Hepatic stellate cell (primary cell): ENCODE measurements at places on chromosomes 3 and 15.

DNA sequence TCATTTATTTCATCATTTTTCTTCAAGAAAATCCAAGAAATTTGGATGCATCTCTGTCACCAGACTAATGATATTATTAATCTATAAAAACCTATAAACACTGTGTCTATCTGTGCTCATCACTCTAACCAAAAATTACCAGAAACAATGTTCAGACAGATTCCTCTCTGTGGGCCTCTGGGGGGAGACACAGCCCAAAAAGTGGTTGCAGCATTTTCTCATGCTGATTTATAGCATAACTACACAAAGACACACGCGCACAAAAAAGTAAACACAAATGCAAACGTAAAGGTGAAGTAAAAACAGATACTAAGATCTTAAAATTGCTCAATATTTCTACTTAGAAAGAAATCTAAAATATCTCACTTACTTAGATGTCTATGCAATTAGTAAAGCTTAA lies 976.0 kb downstream of the GBE1 start:
- DNase-seq: no peak

DNA sequence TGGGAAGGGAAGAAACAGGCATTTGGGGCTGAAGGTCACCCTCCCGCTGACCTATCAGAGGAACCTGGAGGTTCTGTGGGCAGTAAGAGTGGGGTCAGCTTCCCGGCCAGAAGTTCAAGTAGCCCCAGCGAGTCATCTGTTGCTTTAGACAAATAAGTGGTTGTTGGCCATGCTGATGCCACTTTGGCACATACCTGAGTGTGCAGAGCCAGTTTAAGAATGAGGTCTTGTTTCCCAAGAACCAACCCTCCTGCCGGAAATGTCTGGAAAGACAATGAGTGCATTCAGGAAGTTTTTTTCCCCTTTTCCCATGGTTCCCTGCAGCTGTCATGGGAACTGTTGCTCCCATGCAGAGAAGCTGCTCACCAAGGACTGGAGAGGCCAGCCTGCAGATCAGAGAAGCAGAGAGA lies 166.7 kb downstream of the ZNF621 start:
- DNase-seq: no peak

- no peak for DNase-seq
These were observed 176.4 kb downstream of the GBE1 start for GRCh38 chr3:81585056-81585455.

DNA sequence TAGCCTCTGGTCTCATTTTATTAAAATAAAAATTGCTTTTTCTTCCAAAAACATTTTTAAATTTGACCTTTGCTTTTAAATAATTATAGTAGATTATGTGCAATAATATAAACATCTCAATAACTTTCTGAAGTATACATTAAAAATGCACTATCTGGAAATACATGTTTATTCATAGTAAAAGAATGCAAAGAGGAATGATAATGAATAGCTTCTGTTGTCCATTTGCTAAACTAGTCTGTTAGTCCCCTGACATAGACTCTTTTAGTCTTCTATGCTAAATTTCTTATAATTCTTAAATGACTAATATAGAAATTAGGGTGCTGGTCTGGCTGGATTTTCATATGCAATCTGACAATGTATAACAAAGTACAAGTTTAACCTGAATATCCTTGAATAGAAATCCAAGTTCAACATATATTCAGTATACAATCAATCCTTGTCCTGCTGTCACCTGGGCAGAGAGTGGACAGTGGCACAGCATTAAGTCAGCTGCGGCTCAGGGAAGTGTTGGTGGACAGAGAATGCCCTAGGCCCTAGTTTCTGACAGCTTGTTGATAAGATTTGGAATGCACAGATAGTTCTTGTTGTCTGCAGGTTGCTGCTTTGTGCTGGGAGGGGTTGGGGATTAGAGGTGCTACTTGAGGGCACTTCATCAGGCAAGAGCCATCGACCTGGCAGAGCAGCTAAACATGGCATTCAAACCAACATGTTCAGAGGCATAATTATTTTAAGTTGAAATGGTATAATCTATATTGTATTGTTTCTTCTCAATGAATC lies 161.7 kb downstream of the MBNL1 start:
- DNase-seq: no peak

DNA sequence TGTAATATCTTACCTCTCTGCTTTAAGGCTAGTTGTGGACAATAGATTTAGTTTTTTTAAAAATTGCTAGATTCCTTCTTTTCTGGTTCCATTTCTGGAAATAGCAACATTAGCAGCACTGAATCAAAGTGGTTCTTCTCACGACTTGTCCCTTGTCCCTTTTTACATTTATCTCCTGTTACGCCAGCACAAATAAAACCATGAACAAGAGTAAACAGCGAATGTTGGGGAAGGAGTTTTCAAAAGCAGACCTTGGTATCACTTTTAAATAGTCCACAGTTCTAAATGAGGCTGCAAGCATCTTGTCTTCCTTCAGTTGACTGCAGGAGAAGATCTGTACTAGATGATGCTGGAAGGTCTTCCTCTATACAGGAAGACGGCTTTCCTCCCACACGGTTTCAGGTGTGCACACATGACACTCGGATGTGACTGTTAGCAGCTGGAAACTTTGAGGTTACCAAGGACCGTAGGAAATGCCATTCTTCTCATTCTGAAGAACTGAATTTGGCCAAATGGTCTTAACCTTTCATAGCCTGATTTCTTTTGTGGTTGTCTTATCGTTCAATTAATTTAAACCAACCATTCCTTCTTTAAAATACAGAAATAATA lies 251.0 kb upstream of the ICE2 start:
- no peak for DNase-seq

- no peak for DNase-seq
These were observed 43.8 kb upstream of the FGD5 start for GRCh38 chr3:14775011-14775410.

DNA sequence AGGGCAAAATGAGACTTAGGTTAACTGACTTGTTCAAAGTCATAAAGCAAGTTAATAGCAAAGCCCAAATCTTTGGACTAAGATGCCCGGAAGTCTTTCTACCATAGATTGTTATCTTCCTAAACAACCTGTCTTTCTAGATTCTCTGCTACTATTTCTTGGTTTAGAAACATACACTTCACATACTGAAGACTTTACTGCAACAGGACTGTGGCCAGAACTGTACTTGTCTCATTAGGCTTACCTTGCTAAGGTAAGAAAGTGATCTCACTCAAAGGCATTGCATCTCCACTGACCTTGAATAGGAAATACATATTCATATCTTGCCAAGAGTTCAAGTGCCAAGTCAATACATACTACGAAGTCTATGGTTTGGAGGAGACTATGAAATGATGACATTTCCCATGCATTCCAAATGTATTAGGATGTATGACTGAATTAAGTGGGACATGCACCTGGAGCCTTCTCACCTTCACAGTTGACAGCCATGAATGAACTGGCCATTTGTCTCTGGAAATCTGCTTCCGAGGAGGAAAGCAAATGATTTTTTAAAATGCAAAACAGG lies 5.0 kb downstream of the ZDHHC3 start:
- DNase-seq: no peak

DNA sequence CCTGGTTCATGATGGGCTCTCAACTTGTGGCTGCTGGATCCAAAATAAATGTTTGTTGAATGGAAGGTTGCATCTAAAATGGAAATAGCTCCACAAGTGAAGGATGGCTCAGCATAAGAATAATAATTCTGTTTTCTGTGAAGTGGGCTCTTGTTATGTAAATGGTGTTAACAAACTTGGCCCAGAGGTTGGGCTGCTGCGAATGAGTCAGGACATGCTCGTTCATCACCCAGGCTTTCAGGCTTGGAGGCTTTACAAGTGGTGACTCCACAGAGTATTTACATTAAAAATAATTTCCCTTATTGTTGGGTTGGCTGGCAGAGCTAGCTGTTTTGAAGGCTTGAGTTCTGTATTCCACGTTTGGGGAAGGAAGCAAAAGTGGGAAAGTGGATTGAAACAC lies 60.5 kb downstream of the ITGB5 start:
- peak; percentile 50 for DNase-seq

DNA sequence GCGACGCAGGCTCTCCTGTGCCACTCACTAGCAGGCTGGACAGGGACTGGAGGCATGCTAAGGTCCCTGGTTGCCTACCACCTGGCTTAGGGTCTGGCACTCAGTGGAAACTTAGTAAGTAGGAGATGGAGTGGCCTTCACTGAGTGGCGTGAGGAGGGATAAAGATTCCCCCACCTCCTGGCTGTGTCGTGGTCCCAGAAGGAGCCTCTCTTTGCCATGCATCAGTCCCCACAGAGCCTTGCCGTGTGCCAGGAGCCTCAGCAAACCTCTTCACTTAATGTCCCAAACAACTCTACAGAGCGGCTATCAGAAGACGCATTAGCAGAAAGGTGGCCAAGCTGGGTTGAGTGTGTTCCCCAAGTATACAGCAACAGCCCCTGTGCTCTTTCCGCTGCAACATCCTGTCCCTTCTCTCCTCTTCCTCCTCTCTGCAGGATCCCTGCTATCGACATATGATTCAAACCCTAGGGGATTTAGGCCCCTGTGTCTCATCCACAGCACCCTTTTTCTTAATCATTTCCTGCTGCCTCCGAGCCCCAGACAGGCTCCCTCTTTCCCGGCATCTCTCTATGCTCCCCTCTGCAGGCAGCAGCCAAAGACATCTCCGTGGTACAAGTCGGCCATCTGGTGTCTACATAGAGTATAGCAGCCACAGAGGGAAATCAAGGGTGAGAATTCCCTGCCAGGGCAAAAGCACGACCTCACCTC lies 66.7 kb downstream of the SLC6A1 start:
- DNase-seq: peak; percentile 83

DNA sequence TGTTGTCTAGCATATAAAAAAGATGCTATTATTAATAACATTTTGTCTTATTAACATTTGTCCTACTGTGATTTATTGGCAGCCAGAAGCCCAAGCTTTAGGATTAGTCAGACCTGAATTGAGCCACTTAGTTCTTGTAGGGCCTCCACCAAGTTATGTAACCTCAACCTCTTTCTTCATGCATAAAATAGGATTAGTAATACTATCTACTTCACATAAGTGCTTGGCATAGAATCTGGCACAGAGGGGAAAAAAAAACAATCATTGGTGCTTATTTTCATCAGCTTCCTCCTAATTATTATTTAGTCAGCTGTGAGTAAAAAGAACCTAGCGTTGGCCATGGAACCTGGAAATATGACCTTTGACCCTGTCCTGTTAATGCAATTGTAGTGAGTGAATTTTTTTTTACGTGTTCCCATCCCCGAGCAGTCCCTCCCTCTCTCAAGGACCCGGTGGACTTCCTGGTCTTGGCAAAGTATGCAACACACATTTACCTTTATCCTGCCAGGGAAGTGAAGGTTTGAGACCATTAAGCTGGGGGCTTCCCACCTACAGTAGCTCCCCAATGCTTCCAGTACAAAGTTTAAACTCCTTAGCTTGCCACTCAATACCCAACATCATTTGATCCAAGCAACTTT lies 136.8 kb downstream of the FHIT start:
- no peak for DNase-seq

DNA sequence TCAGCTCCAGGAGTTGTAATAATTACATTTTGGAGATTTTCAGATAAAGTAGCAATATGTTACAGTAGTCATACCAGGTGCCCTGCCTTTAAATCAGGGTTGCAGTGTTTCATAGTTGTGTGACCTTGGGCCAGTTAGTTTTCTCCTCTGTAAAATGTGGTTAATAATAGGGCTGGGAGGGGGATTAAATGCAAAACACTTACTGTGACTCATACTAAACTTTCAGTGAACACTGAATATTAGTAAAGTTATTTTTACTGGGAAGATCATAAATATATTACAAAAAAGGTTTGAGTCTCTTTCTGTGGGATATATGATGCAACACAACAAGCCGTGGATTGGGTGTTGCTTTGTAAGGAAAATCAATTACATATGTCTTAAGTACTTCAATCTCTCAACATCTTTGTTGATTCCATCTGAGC lies 1.1 kb upstream of the EBLN2 start:
- DNase-seq: no peak

DNA sequence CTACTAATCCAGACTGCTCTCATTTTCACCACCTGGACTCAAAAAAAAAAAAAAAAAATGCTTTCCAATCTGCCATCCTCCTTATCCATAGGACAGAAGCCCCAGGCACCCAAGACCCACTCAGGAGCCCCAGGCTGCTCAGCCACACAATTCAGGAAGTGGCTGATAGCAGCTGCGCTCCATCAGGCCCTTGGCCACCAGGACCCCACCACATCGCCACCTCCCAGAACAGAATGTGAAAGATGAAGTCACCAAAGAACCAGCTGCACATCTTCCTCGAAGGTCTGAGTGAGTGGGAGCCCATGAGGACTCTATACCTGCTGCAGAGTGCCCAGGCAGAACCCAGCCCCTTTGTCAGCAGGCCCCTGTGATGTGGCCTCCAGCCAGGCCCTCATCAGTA lies 19.5 kb downstream of the POC1A start:
- no peak for DNase-seq

- no peak for DNase-seq
These were observed 354.8 kb downstream of the GRM7 start for GRCh38 chr3:7215706-7216105.

DNA sequence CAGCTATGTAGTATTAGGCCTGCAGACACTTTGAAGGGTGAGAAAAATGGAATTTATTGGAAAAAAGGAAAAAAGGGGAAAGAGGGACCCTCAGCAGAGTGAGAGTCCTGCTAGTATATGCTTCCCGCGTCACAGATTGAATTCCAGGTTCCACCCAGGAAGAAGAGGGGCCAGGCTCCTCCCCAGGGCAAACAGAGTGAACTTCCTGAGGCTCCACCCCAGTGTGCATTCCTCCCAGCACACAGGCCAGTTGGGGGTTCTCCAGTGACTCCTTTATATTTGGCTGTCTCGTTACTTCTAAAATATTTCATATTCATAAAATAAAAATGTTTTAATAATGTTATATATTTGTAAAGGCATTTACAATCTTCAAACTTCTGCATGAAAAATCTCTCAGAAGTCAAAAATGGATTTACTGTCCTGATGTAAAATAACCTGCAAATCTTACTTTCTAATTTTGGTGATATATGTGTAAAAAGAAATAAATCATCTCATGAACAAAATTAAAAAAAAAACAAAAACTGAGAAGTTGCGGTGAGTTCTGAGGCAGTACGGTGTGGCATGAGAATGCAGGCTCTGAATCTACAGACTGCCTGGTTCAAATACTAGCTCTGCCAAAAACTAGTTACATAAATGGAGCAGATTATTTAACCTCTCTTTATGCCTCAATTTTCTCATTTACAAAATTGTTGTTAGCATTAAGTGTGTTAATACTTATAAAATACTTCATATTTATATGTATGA lies 175.8 kb upstream of the P2RY1 start:
- DNase-seq: no peak

- no peak for DNase-seq
These were observed 63.3 kb downstream of the SENP2 start for GRCh38 chr3:185649414-185649813.

DNA sequence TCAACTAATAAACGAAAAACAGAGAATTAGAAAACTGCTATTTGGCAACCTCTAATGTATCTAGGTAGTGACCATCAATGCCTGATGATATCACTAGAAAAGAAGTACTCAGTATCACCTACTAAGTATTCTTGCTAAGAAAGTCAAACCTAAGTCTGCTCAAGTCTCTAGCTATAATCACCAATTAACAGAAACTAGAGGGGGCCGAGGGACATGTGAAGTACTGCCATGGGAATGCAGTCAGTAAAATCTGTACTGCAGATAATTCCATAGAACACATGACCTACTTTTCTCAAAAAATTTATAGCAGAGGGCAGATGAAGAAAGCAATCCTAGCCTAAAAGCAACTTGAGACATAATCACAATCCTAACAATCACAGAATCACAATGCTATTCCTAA lies 51.4 kb downstream of the CPEB1 start:
- DNase-seq: no peak

GRCh38 chr3:71578054-71578751 lies 5.3 kb downstream of the FOXP1 start:
- no peak for DNase-seq

- no peak for DNase-seq
These were observed 27.0 kb downstream of the NSMCE3 start for GRCh38 chr15:29242456-29243242.
